ENCODE measurements at places on chromosomes 13 and 19. TPM values are rescaled to one million over a fixed set of nuclear protein-coding genes. Genes with fewer than 3 reads are reported as not detected.

The KCNN1 gene
- total RNA-seq: 0.69 TPM

The APOC4 gene
- total RNA-seq: not detected

The CEACAM16 gene
- 0.24 TPM for total RNA-seq

The PSG7 gene
- 0.05 TPM for total RNA-seq

Data from A549 treated with CORT108297 at 1 μM for 4 hours (cell line).